ENCODE measurements at places on chromosomes 7 and 10. TPM values are rescaled to one million over a fixed set of nuclear protein-coding genes. Genes with fewer than 3 reads are reported as not detected.

BHLHA15 gene
- not detected for total RNA-seq

PRKCQ gene
- total RNA-seq, result 2.0 TPM

DNA sequence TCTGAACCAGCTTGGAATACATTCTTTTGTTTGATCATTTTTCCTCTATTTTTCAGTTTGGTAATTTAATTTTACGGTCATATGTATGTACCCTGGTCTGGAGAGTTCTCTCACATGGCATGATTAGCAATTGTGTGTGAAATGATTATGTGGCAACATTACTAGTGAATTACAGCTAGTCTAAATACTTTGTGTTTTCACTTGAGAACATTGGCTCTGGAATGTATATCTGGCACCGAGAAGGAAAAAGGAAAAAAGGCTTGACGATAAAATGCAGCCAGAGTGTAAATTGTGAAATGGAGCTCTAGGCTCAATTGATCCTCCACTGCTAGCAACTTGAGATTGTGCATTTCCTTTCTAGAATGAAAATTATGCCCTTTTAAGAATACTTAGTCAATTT is 397.2 kb downstream of the EXOC4 start:
- DNase-seq, result no peak

DNA sequence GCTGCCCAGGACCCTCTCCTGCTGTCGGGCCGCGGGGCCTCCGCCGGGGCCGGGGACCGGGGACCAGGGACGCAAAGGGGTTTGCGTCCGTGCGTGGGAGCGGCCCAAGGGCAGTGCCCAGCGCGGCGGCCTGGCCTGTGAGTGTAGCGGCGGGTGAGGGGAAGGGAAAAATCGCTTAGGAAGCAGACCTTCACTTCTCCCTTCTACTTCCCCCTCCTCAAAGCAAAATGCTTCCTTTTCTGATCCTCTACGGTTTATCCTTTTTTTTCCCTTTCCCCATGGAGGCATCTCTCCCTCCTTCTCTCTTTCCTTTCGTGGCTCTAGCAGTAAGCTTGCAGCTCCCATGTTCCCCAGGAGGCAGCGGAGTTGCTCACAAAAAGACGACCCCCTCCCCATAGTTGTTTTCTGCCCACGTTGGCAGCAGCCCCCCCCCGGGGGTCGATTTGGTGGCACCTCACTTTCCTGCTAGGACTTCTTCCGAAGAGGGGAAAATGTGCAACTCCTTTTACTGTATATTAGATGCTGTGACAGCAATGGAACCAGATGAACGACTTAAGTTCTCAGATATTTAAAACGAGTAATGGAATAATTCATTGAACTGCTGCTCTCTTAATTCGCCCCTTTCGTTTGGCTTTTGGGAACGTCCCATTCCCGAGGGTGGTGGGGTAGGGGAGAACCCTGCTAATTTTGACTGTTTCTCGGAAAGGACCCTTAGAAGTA is 724 bp downstream of the CAPZA2 start:
- DNase-seq, result no peak

GRCh38 chr7:50293509-50294179 is 10.9 kb upstream of the IKZF1 start:
- no peak for DNase-seq

DNA sequence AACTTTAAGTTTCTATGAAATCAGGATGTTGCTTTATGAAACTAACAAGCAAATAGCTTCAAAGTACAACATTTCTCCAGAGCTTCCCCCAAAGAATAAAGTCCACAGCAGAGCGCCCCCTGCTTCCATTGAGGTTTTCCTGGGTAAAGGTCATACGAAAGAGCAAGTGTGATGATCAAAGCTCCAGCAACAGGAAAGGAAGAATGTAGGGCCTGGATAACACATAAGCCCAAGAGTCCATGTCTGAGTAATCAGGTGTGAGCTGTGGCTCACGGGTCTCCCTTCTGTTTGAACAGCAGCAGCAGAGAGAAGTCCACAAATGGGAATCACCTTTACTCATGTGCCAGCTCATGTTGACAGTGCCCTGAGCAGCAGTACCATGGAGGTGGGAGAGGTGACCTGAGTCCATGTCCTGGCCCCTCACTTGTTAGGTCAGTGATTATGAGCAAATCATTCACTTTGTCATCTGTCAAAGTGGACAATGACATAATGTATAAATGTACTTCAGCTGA is 50.5 kb downstream of the MRPL32 start:
- DNase-seq, result no peak

GRCh38 chr7:148847815-148848734 is 36.0 kb downstream of the EZH2 start:
- DNase-seq, result no peak

DNA sequence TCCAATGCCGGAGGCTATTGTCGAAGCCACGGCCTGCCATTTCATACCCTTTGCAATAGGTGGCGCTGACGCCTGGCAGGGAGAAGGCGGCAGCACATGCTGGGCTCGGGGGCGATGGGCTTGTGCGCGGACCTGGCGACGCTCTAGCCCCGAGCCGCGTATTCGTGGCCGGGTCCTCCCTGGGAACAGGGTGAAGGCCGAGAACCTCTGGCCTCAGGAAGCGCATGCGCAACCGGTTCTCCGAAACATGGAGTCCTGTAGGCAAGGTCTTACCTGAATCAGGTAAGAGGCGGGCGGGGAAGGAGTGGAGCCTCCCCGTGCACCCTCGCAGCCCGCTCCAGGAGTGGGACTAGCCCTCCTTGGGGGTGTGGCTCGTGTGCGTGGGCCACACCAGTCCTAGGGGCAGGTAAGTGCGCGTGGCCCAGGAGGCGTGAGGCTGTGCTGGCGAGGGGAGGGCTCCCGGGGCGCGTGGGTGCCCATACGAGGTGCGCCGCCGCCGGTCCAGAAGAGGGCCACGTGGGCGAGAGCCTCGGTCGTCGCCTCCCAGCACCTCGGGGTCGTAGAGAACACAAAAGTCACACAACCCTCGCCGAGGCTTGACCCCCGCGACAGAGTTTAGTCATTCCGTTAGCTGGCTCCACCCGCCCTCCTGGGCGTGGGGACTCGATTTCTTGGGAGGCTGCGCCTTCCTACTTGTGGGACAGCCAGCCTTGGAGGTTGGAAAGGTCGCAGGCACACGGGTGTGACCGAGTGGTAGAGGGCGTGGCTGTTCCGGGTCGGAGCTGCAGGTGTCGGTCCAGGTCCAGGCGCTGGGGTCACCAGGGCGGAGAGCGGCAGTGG is 5.6 kb upstream of the MEST start:
- peak; percentile 66 for DNase-seq

- DNase-seq, result peak; percentile 54
Measured at GRCh38 chr7:66815951-66816350, 75.4 kb downstream of the RABGEF1 start.

Measured in sigmoid colon (tissue), 7 donors.